SK-MEL-5 (cell line): ENCODE measurements at places on chromosomes 5 and 9. TPM values are rescaled to one million over a fixed set of nuclear protein-coding genes. Genes with fewer than 3 reads are reported as not detected.

DNA sequence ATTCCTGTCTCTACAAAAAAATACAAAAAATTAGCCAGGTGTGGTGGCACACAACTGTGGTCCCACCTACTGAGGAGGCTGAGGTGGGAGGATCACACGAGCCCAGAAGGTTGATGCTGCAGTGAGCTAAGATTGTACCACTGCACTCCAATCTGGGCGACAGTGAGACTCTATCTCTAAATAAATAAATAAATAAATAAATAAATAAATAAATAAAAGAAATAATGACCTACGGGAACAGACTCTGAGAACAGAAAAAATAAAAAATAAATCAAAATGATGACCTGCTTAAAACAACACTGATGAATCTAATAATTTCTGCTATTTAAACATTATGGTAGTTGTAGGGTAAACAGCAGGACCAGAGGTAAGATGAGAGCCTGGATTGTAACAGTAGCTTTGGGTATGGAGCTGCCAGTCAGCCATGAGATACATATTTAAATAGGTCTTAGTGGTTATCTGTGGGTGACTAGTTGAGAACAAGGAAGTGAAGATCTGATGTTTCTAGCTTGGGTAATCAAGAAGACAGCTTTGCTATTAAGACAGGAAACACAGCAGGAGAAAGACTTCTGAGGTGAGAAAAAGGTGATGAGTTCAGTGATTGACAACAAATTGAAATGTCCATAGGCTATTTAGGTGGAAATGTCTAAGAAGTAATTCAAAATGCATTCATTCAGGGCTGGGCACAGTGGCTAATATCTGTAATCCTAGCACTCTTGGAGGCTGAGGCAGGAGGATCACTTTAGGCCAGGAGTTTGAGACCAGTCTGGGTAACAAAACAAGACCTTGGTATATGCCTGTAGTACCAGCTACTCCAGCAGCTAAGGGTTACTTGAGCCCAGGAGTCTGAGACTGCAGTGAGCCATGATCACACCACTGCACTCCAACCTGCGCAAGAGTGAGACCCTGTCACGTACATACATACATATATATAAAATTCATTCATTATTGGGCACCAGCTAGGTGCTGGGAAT is 11.0 kb downstream of the RNF145 start:
- DNase-seq: no peak

- DNase-seq: no peak
These were observed 16.6 kb downstream of the FLT4 start for GRCh38 chr5:180632768-180633167.

The SLC4A9 gene
- total RNA-seq: 0.16 and 0.18 TPM in 2 replicates

The TBC1D2 gene
- total RNA-seq: 1.5 and 2.0 TPM in 2 replicates

The ZDHHC11 gene
- total RNA-seq: 15.7 and 18.2 TPM in 2 replicates

The GABBR2 gene
- total RNA-seq: 0.29 and 0.50 TPM in 2 replicates

The ADAMTS19 gene
- not detected in 2 replicates for total RNA-seq
